ENCODE measurements at places on chromosomes 11 and 22.

DNA sequence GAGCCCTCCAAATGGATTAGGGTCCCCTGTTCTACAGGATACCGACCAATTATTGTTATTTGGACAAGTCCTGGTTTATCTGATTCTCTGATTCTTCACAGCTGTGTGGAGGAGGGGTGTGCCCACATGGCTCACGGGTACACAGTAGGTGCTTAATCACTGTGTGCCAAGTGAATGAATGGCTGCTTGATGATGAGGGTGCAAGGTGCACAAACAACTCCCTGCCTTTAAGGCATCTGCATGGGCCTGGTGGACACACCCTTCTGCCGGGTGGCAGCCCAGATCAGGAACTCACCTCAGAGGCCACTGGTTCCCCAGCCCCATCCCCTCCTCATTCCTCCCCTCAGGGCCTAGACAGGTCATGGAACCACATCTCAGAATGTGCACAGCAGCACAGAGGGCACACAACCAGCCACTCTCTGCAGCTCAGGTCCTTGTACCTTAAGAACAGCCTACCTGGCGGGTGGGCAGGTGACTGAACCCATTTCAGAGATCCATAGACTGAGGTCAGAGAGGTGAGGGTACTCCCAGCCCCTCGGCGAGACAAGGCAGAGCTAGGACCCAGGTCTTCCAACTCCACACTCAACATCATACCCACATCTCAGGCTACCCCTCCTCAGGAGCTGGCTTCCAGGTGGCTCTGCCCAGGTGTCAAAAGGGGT is 50.3 kb downstream of the SHANK2 start:
- no peak for DNase-seq

DNA sequence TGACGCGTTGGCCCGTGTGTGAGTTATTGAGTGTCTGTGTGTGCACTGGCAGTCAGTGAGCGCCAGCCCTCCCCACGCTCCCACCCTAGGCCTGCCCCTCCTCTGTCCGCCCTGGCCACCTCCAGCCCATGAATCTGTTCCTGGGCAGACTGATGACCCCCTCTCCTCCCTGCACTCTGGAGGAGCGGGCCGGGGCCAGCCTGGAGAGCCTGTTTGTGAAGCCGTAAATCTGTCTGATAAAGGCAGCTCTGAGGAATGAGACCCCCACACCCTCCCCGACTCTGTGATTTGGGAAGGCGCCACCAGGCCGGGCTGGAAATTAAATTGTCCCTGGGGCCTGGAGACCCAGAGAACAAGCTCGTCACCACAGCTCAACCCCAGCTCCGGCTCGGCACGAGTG is 8.6 kb downstream of the TSSC4 start:
- no peak for DNase-seq

DNA sequence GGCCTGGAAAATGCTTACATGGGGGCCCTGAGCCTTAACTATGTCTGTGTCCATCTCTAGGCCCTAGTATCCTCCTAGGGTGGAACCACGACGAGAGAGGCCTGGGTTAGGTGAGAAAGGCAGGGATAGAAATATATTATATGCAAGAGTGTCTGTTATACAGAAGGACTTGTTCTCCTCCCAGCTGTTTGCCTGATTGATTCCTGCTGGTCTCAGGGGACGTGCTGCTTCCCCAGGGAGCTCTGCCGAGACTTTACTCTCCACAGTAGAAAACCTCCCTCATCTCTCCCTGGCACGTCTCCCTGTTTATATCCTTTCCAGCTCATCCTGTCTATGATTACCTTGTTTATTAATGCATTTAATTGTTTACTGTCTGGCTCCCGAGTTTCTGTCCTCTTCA is 132.6 kb downstream of the MIAT start:
- DNase-seq, result no peak

- DNase-seq, result no peak
Observed at GRCh38 chr11:130776061-130776419, 140.2 kb downstream of the SNX19 start.

- DNase-seq, result no peak
Observed at GRCh38 chr11:45144126-45145082, 2.0 kb upstream of the PRDM11 start.

DNA sequence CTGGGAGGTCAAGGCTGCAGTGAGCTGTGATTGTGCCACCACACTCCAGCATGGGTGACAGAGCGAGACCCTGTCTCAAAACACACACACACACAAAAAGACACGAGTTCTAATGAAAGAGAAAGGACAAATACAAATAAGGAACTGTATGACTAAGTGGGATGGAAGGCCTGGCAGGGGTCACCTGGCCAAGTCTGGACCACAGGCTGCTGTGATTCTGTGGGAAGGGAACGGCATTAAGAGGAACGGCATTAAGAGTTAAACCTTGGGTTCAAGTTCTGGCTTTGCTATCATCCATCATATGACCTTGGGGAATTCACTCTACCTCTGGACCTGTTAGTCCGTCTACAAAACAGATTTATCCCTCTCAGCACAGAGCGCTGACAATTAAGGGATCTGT is 47.7 kb downstream of the LRFN4 start:
- DNase-seq, result no peak

DNA sequence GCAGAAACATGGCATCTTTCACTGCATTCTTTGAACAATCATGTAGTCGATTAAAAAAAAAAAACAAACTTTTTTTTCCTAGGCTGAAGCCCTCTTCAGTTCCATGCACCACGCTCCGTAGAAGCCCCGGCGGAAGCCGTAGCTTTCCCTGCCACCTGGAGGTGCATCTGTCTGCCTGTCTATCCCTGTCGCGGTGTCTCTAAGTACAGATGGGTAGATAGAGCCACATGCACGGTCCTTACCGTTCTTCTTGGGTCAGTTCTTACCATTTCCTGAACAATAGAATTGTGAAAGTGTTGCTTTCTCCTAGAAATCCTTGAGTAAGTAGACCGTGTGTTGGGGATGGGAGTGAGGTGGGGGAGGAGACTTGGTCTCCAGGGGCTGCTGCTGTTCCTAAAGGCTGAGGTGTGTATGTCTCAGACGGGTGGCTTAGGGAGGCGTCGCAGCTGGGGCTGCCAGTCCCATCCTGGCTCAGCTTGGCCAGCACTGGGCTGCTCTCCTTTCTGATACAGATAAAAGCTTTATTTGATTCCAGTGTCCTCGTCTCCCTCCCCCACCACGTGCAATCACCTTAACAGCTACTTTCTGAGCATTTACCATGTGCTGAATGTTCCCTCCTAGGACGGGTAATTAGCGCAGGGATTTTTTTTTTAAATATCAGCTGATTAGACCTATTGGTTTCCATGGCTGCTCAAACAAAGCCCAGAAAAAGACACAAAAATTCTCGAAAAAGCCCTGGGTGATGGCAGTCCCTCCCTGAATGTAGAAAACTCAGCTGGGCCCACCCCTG is 46.8 kb downstream of the MACROD1 start:
- no peak for DNase-seq

DNA sequence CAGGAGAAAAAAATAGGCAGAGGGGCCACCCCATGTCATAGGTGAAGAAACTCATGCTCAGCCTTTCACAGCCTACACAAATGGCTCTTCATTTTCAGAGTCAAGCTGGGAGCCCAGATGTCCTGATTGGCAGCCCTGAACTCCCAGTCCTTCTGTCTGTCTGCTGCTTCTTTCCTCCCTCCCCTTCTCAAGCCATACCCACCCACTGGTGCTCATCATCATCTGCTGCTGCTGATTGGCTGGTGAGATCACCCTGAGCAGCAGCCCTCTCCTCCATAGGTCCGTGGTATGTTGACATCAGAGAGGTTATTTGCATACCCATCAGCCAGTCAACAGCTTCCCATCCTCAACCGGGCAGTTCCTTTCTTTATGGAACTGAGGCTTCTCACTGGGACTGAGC is 46.1 kb upstream of the PRDM11 start:
- DNase-seq, result peak; percentile 57

DNA sequence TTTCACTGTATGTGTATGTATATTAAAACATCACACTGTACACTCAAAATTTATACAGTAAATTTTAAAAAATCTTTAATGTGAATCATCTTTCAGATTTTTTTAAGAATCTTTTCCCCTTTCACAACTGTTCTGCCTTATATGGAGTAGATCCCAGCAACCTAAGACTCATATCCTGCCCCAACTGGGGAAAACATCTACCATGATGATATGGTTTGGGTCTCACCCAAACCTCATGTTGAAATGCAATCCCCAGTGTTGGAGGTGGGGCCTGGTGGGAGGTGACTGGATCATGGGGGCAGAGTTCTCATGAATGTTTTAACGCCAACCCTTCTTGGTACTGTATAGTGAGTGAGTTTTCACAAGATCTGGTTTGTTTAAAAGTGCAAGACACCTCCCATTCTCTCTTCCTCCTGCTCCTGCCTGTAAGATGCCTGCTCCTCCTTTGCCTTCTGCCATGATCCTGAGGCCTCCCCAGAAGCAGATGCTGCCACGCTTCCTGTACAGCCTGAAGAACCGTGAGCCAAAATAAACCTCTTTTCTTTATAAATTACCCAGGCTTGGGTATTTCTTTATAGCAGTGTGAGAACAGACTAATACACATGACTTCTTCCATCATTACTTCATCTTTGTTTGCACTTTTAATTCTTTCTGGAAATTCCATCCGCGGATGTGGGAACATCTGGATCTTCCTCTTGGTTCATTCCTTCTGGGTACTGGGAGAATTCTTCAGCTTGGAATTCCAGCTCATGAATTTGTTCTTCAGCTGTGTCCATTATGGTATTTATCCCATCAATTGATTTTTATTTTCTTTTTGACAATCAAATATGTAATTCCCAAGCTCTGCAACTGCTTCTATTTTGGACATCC is 36.9 kb downstream of the LINC01488 start:
- no peak for DNase-seq

GRCh38 chr22:46575911-46576555 is 38.6 kb upstream of the CELSR1 start:
- DNase-seq, result no peak

- no peak for DNase-seq
Observed at GRCh38 chr11:113952588-113952987, 22.3 kb upstream of the HTR3A start.

- DNase-seq, result no peak
Observed at GRCh38 chr11:48019217-48019584, 38.8 kb downstream of the PTPRJ start.

DNA sequence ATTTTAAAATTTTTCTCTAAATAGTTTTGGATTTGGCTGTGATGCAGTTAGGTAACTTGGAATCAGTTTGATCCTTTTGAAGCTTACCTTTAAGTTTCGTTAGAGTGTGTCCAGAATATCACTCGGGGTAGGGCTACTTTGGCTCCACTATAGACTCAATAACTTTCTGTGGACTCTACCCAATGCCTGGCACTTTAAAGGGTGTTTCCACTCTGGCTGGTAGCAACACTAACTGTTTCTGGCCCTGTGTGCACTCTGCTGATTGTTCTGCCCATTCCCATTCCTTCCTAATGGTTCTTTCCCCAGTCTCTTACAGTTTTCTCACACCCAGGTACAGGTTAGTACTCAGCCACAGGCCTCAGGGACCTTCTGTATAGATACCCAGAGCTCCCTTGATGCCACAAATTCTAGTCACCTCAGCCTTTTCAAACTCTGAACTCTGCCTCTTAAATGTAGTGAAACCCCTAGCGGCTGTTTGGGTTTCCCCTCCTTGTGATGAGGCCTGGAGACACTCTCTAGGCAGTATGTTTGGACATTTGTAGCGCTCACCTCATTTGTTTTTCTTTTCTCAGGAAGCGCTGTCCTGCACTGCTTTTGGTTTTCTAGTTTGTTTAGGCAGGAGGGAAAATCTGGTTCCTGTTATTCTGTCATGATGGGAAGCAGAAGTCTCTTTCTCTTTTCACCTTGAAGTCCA is 16.8 kb downstream of the CUL5 start:
- peak; percentile 45 for DNase-seq

DNA sequence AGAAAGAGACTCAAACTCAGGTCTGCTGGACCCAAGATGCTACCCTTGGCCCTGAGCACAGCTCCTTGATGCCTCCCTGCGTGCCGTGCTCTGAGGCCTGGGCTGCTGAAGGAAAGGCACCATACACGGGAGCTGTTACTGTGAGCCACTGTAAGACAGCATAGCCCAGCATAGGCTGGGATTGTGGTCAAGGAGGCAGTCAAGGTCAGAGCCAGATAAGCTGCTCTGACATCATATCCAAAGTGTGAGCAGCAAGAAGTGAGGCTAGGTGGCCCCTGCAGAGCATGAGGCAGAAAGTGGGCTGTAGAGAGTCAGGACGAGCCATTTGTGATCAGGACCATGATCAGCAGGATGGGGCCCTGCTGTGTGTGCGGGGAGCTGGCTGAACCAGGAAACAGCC is 7.7 kb downstream of the SLC22A8 start:
- no peak for DNase-seq

DNA sequence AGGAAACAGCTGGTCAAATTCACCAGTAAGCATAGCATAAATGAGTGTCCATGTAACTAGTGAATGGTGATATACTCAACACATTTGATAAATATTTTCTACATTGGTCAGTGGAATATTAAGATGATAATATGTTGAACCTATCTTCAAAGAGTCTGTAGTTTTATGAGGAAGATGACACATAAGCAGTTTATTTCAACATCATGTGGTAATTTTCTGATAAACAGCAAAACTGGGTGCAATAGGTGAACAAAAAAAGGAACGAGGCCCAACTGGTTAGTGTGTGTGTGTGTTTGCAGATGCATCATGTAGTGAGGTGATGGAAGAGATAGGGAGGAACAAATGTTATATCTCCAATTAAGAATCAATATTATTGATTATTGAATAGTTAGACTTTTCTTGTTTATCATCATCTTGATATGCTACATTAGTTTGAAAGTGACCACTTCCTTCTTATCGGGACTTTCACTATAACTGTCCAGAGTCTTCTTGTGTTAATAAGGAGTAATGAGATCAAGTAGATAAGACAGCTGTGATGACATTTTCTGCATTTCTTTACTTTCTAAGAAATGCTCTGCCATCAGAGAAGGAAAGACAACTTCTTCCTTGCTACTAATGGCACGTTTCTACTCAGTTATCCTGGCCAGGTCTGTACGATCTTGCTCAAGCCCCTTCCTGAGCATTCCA is 270.7 kb downstream of the ETS1 start:
- peak; percentile 29 for DNase-seq

- DNase-seq, result no peak
Observed at GRCh38 chr22:20589614-20590476, 82.4 kb downstream of the MED15 start.

DNA sequence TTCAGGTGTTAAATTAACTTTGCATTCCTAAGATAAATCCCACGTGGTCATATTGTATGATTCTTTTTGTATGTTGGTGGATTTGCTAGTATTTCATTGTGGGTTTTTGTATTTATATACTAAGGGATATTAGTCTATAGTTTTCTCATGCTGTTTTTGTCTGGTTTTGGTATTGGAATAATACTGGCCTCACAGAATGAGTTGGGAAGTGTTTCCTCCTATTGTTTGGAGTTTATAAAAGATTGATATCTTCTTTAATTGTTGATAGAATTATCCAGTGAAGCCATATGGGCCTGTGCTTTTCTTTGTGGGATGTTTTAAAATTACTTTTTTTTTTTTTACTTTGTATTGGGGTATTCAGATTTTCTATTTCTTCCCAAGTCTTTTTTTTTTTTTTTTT is 59.8 kb downstream of the QSER1 start:
- DNase-seq, result no peak
